Cerebellar nuclear complex (tissue), 1 donor: ENCODE measurements at places on chromosomes 7 and 10.

DNA sequence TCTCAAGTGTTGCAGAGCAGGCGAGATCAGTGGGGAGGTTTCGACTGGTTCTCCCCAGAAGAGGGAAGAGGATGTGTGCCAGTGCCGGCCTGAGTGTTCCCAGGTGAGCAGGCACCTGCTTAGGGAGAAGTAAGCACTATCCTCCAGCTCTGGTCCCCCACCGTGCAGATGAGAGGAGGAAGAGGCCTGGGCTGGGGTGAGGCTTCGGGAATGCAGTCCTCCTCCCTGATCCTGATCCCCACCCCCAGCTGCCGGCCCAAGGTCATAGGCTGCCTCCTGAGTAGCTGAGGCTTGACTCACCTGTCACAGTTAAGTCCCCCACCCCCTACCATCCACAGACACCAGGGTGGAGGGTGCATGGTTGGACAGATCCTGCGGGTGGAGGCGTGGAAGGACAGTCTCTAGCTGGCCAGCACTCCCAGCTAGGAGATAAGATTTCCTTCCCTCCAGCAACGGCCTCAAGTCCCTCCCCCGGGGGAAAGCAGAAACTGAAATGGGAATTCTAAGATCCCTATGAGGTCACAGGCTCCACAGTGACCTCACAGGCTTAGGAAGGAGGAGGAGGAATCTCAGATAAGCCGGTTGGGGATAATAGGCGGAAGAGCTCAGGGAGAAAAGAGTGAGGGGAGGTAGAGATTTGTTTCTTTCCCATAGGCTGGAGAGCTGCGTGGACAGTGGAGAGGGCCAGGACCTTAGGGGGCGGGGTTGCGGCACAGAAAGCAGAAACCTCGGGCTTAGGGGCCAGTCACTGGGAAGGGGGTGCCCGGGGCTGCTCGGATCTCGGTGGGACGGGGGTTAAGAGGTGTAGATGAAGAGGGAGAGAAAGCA is 1.0 kb downstream of the LRCH4 start:
- DNase-seq: no peak

DNA sequence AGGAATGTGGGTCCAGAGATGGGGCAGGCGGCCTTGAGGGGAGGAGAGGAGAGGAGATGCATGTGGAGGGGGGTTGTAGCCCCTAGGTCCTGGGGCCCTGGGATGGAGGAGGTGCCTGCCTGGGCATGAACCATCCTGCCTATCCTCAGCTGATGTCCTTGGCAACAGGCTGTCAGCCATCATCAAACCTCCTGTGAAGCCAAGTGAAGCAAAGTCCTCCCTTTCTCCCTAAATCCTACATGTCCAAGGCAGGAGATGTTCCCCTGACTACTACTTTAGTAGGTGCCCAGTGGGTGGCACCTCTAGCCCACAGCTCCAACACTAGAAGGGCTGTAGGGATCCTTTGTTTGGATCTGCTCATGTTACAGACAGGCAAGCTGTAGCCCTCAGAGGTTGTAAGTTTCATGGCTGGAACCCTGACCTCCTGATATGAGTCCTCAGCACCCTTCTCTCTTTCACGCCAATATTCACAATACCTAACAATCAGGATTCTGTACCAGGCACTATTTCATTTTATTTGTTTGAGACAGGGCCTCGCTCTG is 66.6 kb upstream of the SYPL1 start:
- no peak for DNase-seq

DNA sequence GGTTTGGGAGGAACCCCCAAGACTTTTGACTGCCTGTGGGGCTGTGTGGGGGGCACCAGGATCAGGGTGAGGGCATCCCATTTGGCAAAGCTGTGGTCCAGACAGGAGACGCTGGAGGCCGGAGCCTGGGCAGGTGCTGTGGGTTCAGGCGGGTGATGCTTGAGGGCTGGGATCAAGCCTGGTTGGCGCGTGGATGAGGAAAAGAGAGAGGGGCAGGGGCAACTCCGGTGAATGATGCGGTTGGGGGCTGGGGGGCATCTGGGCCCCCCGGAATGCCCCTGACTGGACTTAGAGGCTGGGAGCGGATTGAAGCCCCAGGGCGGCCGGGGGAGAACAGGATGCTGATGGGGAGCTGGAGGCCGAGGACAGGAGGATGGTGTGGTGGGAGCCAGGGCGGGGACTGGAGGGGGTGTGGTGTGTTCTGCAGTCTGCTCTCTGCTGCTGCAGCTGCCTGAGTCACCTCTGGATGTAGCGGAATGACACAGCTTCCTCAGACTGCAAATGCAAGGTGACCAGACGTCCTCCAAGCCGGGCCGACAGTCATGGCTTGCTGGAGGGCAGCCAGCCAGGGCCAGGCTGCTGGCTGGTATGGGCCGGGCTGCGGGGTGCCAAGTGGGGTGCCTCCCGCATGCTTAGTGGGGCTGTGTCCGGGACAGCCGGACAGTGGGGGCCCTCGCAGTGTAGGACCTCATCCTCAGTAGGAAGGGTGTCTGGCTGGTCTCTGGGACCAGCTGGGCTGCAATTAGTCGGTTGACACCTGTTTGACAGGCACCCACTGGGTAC is 3.2 kb downstream of the MAFK start:
- DNase-seq: no peak

DNA sequence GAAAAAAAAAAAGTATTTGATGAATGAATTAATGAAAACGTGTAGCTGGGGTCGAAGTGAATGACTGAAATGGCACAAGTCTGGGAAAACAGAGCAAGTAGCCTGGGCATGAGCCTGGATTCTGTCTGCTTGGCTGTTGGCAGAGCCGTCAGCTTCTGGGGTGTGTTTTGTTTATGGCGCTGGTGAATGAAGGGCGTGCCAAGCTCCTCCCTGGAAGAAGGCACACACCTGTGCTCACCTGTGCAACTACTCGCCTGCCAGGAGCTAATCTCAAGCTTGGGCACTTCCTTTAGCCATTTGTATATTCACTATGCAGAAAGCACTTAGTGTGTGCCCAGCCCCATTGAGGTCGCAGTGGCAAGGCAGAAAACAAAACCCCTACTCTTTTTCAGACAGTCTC is 74.1 kb downstream of the GTF2IRD1 start:
- DNase-seq: no peak

DNA sequence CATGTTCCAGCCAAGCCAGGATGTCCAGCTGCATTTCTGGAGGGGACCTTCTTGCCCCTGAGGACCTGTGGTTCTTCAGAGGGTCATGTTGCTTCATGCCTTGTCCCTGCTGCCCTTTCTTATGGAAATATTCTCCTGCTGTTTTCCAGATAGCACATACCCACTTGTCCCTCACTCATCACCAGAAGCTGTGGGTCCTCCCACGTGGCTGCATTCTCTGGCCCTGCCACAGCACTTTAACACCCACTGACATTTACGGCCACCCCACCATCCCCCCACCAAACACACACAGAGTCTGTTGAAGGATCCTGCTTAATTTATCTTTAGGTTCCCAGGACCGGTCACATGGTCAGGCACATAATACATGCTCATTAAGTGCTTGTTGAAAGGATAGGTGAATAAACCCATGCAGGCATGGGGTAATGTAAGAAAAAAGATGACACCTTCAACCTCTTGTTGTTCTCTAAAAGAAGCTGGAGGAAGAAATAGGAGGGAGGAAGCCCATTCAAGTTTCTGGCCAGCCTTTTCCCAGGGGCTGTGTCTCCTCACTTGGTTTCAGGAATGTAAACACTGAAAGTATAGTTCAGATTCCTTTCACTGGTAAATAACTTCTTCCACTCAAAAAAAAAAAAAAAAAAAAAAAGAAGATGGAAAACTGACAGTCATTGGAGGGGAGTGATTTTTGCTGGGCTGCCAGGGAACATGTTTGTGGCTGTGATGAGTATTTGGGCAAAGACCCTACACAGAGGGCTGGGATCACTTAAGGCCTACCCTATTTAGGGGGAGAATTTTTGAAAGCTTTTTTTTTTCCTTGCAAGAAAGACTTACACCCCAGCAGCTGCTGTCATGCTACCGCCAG is 19.8 kb upstream of the BMPER start:
- DNase-seq: no peak
